ENCODE measurements at places on chromosomes 1 and 21.
A peak's percentile ranks its signal among the peaks of the same experiment; 100 is the strongest.

- DNase-seq: no peak
These were observed 194.0 kb upstream of the SAMSN1 start for GRCh38 chr21:14740116-14740515.

GRCh38 chr1:165235777-165236291 lies 120.7 kb downstream of the LMX1A start:
- peak; percentile 44 for DNase-seq

- DNase-seq: no peak
These were observed 34.8 kb downstream of the SNAP47 start for GRCh38 chr1:227769936-227770494.

- no peak for DNase-seq
These were observed 37.9 kb downstream of the PABPC4 start for GRCh38 chr1:39538531-39539251.

DNA sequence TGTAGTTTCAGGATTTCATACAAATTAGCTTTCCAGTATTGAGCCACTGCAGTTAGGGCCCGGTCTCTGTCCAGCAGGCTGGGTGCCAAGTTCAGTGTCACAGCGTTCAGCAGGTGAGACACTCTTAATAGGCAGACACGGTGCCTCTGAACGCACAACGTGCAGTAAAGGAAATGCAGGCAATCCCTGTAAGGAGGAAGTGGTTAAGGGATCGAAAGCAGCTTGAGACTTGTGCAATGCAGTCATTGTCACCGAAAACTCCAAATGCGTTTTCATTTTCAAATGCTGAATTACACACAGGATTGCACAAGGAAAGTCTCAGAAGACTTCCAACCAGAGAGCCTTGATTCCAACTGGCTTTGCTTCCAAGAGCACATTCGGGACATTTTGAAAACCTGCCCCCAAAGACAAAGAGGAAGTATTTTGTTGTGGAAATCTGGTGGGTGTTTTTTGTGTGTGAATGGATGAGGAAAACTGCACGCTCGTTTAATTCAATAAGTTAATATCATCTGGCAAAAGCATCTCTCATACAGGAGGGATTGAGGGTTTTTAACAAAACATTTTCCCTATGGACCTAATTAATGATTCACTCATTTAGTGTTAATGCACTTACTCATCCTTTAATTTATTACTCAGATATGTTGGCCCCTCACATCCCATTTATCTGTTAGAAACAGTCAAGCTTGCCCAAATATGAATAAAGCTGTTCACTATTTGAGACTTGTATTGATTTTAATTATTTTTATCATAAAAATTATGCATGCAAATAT lies 61.6 kb downstream of the PTGS2 start:
- peak; percentile 74 for DNase-seq

GRCh38 chr21:16095005-16095404 lies 365.2 kb downstream of the USP25 start:
- no peak for DNase-seq

GRCh38 chr1:14606632-14607031 lies 8.1 kb downstream of the KAZN start:
- DNase-seq: no peak

- no peak for DNase-seq
These were observed 61.1 kb upstream of the TINAGL1 start for GRCh38 chr1:31515056-31515775.

DNA sequence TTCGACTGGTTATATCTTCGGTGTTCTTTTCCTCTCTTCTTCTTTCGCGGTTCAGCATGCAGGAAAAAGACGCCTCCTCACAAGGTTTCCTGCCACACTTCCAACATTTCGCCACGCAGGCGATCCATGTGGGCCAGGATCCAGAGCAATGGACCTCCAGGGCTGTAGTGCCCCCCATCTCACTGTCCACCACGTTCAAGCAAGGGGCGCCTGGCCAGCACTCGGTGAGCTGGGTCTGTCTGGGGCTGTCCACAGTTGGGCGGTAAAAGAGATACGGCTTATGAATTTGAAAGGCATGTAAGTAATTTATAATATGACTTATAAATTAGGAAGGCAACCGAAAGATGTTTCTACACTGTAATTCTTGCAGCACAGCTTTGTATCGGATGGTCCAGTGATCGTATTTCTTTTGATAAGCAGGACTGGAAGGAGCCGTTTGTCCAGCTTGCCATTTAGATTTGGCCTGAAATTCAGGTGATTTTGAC lies 334 bp downstream of the CTH start:
- DNase-seq: no peak

GRCh38 chr21:43317959-43318358 lies 109.0 kb downstream of the SIK1 start:
- DNase-seq: no peak

- peak; percentile 1 for DNase-seq
These were observed 4.5 kb downstream of the PRAMEF12 start for GRCh38 chr1:12778061-12778460.

GRCh38 chr1:33378524-33378923 lies 52.4 kb downstream of the PHC2 start:
- no peak for DNase-seq

GRCh38 chr1:181089017-181089675 lies 646 bp downstream of the IER5 start:
- DNase-seq: no peak

DNA sequence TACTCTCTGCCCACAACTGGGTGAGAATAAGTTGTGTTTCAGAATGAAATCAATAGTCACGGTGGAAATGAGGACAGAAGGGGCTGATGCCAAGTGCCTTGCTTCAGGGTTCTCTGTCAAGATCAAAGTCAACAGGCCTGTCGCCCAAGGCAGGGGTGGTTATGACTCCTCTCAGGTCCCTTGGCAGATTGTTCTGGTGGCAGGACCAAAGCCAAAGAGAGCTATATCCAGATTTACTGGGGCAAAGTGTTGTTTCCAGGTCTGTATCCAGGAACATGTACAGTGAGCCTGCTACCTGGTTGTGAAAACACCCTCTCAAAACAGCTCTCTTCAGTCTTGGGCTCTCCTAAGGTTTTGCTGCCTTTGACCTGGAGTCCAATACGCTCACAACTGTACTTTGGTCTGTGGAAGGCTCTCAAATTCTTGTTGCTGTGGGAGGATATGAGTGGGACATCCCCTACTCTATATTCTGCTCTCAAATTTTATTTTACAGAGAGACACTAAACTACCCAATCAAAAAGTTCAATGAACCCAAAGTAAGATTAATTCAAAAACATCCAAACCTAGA lies 175.1 kb upstream of the ETV3 start:
- DNase-seq: no peak

GRCh38 chr1:239221656-239222055 lies 164.7 kb upstream of the CHRM3 start:
- no peak for DNase-seq

GRCh38 chr21:44853601-44854390 lies 19.7 kb downstream of the PTTG1IP start:
- DNase-seq: no peak

DNA sequence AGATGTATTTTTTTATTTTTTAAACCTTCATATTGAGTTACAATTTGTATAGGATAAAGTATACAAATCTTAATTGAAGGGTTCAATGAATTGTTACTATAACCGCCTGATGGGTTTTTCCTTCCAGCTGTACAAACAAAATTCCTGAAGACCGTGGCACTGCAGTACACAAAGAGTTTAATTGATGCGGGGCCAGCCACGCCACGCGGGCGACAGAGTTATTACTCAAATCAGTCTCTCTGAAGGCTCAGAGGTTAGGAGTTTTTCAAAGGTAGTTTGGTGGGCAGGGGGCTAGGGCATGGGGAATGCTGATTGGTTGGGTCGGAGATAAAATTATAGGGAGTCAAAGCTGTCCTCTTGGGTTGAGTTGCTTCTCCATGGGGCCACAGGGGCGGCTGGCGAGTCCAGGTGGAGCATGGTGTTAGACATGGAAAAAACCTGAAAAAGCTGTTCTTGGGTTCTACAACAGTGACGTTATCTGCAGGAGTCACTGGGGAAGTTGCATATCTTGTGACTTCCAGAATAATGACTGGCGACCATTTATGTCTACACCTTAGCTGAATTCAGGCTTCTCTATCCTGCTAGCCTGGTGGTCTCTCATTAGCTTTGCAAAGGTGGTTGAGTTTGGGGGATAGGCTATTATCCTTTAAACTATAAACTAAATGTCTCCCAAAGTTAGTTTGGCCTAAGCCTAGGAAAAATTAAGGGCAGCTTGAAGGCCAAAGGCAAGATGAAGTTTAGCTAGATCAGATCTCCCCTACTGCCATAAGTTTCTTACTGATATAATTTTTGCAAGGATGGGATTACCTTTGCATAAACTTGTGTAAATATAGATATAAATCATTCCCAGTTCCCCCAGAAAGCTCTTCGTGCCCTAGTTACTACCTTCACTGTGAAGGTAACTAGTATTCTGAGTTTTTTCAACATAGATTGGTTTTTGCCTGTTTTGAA lies 13.0 kb upstream of the TMEM9 start:
- no peak for DNase-seq

DNA sequence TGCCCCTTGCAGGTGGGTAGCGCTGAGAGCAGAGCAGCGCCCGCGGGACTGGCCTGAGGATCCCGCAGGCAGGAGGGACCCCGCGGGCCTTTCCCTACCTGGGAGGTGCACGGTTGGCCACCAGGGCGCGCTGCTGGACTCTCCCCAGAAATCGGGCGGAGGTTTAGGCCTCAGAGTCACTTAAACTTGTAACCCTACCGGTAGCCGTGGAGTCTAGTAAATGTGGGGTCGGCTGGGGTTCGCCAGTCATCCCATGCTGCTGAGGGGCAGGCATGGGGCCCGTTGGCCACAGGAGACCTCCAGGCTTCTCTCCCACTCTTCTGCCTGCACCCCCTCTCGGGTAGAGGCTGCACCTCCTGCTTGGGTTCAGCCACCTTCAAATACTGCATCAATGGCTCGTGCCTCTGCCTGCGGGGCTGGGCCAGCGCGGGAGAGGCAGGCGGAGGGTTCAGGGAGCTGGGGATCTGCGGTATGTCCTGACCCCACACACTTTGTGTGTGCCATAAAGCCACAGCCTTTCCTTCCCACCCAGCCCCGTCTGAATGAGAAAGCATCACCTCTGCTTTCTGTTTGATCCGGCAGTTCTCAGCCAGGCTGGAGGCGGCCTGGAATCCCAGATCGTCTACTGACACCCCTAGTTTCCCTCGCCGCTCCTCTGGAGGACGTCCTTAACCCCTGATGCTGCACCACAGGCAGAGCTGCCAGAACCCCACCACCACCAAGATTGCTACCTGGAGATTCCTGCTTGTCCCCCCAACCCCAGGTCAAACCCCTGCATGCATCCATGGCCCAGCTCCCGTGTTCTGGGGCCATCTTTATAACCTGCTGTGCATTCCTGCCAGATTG lies 12.3 kb upstream of the GSTM4 start:
- DNase-seq: peak; percentile 82

DNA sequence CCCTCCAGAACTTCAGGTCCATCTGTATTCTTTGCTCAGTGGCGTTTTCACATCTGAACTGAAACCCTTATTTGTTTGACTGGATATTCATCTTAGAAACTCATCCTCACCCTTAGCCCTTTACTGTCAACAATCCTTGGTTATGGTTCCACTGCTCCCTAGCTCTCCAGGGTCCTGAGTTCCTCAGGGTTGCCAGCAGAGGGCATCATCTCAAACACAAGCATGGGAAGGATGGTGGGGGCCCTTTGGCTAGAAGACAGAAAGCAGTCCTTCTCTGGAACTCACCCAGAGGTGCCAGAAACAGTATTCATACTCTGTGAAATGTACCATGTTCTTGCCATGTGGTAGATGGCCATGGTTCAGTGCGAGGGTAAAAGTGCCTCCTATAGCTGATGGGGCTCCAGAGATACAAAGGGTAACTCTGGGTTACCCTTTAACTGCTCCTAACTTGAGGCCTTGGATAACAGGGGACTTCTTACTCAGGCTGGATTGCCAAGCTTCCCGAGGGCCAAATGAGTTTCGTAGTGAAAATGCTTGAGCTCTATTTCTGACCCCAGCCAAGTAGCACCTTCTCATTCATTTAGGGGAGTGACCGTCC lies 11.3 kb downstream of the NCSTN start:
- DNase-seq: no peak

Measured in GM13977 (cell line).